ENCODE measurements at places on chromosomes 3 and 15.
A peak's percentile ranks its signal among the peaks of the same experiment; 100 is the strongest.

DNA sequence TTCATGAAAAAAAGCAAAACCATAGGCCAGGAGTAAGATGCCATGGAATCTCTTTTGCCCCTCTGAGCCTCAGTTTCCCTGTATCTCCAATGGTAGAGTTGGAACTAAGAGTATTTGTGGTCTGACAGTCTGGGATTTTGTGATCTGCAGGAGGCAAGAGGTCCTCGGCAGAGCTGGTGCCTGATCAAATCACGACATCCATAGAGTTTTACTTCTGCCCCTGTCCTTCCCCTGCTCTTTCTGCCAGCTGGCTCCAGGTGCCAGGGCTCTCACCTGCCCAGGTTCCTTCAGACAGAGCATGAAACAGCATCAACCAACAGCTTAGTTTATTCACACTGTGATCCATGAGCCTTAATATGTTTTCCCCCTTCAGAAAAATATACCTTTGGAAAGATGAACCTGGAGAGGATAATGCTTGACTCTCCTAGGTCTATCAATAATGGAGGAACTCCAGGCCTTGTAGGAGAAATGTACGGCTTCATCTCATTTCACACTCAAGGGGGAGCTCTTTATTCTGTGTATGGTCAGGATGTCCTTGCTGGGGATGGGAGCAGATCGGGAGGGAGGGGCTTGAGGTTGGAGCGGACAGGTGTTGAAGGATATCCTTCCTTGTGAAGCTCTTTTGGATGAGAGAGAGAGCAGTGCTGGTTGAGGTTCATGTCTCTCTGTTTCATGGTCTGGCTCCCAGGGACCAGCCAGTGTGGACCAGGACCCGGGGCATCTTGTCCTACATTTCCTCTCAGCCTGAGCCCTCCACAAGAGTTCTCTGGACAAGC, 309.9 kb downstream of the RPLP1 start:
- peak; percentile 80 for DNase-seq

DNA sequence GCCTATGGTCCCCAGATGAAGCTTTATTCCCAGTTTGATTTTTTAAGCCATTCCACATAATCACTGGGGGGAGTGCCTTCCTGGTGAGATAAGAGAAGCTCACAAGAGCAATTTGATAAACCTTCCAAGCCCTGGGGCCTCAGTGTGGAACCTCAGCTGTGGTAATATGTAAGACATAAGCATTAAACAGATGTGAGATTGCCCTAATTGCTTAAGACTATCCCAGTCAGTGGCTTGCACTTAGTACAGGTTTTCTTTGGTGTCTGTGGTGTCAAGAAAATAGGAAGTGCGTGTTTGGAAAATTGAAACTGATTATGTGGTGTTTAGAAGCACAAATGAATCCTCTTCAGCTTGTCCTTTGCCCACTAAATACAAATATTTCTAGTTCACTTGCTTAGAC, 54.3 kb downstream of the LRRN1 start:
- no peak for DNase-seq

GRCh38 chr3:148128136-148128535, 569.6 kb upstream of the AGTR1 start:
- no peak for DNase-seq

GRCh38 chr3:10434144-10434937, 71.0 kb downstream of the ATP2B2 start:
- DNase-seq, result no peak
